ENCODE measurements at places on chromosomes 3 and 15.

- no peak for DNase-seq
Measured at GRCh38 chr3:159029306-159030026, 227.6 kb downstream of the MFSD1 start.

GRCh38 chr15:59632714-59633113 lies 21.1 kb downstream of the GCNT3 start:
- DNase-seq, result no peak

GRCh38 chr3:162770551-162770950 lies 1273.9 kb downstream of the OTOL1 start:
- DNase-seq, result no peak

DNA sequence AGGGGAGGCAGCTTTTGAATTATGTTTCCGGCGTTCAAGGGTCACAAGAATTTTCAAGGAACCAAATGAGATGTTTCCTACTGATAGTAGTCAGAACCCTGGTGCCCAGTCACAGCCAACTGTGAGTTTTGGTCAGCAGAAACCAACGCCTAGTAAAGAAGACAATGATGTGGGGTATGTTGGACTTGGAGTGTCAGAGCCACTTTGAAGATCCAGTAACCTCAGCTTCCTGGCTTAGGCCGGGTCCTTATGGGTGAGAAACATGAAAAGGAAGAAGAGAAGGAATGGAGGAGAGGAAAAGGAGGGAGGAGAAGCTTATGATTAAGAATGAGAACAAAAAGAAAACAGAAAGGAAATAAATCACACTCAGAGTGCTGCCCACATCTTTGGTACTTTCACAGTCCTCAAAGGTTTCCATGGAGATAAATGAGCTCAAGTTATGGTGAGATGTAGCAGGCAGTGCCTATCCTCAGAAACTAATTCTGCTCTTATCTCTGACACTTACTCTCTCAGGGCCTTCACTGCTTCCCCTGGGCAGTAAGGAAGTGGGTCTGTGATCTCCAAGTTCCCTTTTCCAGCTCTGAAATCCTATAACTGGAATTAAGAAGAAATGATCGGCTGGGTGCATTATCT lies 2.0 kb upstream of the MCF2L2 start:
- DNase-seq, result no peak

DNA sequence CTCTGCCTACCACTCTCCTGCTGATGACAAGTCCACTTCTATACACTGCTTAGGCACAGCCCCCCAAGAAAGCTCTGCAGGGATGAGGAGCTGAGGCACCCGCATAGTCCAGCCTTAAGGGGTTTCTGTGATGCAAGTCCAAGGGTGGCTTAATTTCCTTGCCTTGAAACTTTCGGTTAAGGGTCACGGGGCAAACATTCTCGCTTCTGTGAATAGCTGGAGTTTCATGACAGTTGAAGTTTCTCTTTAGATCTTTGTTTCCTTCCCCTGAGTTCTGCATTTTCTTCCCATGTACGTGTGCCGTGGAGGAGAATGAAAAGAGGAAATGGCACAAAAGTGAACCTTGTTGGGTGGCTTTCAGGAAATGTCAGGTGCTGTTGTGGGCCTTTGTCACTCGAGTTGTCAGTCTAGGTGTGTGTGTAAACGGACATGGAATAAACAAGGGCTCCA lies 7.0 kb downstream of the GPR160 start:
- no peak for DNase-seq

GRCh38 chr3:177262396-177262795 lies 65.1 kb upstream of the TBL1XR1 start:
- no peak for DNase-seq

DNA sequence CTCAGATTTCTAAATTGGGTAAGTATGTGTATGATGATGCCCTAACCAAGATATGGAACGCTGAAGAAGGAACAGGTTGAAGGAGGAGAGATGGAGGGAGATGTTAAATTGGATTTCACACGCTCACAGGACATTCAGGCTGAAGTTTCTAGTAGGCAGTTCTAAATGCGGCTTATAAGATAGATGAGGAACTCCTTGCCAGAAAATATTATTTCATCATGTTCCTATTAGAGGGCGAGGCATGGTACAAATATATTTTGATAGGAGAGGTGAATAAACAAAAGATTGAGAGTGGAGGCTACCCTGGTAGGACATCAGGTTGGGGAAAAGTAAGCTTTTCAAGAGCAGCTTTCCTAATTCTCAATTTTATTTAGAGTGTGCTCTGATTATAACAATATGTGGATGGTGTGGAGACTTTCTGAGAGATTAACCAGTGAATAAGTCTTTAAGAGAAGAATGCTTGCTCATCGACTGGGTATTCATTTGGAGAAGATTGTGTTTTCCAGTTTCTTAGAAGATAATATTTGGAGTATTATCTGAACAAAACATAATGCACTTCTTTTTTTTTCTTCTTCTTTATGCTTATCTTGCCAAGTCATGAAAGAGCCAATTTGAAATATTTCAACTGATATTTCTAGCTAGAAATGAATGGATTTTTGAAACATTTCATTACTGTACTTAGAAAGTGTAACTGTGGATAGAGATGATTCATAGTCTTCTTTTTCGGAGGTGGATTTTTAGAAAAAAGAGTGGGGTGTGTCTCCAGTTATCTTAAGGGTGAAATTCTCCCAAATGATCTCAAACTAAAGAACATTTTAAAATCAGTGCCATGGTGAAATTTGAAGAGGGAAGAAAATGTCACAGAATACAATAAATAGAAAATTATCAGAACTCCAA lies 88.5 kb downstream of the B3GALNT1 start:
- DNase-seq, result no peak

DNA sequence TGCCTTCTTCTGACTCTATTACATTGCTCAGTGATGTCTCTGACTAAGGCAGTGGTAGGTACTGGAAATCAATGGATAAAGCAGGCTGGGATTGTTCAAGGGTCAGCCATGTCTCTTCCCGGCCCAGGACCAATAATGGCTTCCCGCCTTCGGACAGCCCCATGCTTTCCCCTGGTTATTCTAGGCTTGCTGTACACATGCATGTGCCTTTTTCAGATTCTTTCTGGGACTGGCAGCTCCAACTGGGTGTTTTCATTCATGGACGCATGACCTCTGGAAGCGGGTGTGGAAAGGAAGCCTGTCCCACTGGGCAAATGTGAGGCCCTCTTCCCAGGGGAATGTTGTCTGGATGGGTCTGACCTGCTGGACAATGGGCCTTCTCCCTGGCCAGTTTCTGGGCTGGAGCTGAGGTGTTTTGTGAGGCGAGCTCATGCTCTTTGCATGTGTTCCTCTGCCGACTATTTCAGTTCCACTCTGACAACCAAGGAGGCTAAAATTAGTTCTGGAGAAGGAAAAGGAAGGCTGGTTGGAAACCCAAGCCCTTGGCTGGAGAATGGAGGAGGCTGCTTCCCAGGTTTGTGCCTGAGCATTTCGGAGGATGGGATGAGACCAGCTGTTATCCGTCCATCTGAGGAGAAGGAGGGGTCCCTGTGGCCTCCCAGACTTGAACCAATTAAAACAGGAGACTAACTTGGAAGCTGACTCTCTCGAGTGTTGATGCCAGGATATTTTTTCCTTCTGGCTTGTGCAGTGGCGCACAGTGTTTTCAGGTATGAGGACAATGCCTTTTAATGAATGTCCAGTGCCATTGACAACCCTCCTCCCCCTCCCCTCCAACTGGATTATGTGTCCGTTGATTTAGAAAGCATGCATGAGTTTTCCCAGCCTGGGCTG lies 6.9 kb downstream of the ACVR2B start:
- no peak for DNase-seq

DNA sequence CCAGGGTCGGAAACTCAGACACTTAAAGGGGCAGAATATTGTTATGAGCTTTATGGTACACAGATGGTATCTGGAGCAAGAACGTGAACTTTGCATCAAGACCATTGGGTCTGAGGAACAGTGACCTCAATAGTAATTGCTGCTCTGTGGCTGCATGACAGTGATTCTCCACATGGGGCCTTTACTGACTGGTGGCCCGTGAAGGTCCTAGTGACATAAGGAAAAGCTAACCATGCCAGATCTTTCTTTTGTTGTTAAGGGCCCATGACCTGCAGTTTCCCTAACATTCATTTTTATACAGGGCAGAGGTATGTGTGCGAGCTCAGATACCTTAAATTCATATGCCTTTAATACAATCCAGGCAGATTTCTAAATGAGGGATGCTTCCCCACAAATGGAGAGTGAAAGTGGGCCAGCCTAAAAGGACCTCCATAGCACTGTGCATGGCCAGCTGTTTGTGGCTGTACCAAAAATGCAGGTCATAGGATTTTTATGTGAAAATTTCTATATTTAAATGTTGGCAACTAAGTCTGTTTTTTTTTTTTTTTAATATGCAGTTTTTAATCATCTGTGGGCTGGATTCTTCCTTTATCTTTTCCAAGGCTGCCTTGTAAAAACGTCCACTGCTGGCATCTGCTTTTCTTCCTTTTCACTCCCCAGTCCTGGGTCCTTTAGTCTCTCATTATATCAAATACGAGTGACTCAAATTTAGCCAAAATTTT lies 188.0 kb upstream of the IL12A start:
- no peak for DNase-seq

DNA sequence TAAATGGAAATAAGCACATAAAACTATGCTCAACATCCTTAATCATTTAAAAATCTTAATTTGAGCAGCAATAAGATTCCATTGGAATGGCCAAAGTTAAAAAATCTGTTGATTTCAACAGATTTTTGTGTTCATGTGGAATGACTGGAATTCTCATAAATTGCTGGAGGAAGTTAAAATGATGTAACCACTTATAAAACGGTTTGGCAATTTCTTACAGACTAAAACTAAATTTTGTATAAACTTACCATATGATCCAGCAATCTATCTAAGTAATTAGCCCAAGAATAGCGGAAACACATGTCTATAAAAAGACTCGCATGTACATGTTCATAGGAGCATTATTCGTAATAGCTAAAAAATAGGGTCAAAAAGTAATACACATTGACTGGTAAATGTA lies 1713.6 kb downstream of the SI start:
- no peak for DNase-seq

GRCh38 chr15:58109419-58109818 lies 28.8 kb upstream of the AQP9 start:
- DNase-seq, result no peak

GRCh38 chr3:42005401-42005800 lies 43.5 kb upstream of the ULK4 start:
- no peak for DNase-seq

DNA sequence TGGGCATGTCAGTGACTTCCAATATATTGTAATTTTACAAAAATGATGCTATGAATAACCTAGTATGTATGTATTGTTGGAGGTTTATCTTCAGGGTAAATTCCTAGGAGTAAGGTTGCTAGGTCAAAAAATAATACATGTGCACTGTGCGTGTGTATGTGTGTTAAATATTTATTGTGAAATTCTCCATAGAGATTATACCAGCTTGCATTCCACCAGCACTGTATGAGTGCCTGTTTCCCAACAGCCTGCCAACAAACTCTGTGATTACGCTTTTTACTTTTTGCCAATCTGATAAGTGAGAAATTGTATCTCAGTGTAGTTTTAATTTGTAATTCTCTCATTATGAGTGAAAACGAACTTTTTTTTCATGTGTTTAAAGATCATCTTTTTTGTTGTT lies 12.6 kb upstream of the IGF2BP2 start:
- no peak for DNase-seq

GRCh38 chr3:139006051-139006716 lies at the start of gene PRR23A:
PRR23A (minus strand) TSS chr3:139006268; CDS start chr3:139006268, 0 bp downstream.
- no peak for DNase-seq

Measured in NCI-H510A treated with DMSO at 0.1 percent for 48 hours (cell line).